ENCODE measurements at places on chromosomes 1 and 21.

- no peak for DNase-seq
Observed at GRCh38 chr1:2791027-2791760, 10.3 kb downstream of the TTC34 start.

DNA sequence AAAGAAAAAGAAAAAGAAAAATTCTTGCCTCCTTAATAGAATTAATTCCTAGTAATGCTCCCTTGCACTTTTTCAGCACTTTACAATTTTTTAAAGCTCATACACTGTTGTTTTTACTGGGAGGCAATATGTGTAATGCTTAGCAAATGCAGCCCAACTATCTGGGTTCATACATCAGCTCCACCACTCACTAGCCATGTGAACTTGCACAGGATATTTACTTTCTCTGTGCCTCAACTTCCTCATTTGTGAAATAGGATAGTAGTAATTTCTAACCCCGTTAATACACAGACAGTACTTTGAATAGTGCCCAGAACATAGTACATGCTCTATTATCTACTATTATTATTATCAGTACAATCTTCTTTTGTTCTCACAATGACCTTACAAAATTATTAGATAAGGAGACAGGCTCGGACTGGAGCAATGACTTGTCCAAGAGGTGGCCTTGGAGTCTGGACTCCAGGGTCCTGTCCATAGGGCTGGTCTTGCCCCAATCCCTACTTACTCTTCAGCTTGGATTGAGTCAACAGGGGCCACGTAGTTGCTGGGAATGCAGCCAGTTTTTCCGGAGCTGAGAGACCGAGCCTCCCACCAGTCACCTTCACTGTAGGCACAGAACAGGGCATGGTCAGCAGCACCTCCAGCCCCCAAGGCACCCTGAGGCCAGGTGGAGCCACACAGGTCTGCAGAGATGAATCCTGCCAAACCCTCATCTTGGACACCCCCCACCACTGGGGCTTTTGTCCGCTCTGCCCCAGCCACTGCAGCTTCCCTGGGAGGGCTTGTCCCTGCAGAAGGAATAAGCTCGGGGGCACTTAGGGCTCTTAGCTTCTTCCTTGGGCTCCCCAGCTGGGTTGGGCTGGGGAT lies 13.7 kb downstream of the FGR start:
- DNase-seq: no peak

DNA sequence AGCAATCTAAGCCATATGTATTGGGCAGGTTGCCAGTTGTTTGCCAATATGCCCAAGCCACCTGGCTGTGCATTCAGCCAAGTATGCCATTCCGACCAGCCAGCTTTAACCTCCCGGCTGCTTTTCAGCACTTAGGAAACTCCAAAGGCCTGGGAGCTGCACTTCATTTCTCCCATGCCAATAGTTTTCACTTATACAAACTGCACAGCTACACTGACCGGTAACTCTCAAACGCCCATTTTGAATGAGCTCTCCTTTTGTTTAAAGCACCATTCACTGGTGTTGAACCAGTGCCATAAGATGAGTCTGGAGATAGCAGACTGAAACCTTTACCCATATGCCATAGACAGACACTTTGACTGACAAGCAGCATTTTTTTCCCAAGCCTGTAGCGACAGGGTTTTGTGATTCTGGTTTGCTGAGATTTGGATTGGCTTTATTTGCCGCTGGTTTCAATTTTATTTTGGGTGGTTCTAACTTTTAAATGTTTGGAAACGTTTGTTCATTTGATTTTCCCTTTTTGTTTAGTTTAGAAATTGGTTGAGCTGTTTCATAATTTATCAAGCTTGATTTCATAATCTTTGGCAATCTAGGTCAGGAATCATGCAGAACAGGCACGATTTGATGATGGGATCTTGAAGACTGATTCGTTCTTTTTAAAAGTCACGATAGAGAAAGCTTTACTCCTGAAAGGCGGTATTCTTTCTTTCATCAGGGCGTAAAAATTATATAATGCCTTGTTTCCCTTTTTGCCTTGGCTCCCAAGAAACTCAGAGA lies 144.6 kb downstream of the NFIA start:
- no peak for DNase-seq

DNA sequence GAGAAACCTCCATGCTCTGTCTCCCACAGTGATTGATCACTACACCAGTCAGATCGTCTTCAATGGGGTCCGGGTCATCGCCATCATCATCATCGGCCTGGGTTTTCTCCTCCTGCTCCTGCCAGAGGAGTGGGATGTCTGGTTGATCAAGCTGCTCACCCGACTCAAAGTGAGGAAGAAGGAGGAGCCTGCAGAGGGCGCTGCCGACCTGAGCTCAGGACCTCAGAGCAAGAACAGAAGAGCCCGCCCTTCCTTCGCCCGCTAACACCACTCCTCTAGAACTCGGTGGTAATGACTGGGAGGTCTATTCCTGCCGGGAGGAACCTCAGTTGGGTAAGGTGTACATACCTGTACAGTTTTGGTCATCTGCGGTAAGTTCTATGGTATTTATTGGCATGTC lies 50.3 kb upstream of the COA6 start:
- DNase-seq: peak; percentile 77

DNA sequence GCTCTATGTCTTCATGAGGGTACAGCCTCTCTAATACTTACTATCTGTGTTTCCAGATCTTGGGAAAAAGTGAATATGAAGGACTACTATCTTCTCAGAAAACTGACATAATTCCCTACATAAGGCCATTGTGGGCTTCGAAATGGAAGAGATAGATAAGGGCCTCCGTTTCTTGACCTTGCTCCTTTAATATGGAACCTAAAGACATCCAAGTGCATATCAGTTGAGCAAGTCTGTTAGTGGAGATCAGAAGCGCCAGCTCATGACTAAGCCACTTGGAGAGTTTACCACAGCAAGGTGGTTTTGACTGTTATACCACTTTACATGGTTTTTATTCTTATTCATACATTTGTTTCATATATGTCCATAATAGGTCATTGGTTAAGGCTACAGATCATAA lies 35.3 kb upstream of the FCER1A start:
- DNase-seq: no peak

DNA sequence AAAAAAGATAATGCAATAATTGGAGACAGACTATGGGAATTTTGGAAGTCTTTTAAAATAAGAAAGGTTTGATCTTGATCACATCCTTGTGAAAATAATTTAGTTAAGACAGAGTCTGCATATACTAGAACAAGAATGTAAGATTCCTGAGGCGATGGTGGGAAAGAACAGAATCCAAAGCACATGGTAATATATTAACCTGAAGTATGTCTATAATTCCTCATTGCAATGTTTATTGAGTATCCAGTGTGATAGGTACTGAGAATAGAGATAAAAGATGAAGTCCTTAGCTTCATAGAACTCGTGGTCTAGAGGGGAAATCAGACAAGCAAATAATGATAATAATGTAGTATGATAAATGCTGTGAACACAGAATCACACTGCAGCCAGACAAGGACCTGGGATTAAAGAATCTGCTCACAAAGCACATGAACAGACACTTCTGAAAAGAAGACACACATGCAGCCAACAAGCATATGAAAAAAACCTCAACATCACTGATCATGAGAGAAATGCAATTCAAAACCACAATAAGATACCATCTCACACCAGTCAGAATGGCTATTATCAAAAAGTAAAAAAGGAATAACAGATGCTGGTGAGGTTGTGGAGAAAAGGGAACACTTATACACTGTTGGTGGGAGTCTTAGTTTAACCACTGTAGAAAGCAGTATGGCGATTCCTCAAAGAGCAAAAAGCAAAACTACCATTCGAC lies 6.9 kb upstream of the ANGPTL3 start:
- DNase-seq: no peak

DNA sequence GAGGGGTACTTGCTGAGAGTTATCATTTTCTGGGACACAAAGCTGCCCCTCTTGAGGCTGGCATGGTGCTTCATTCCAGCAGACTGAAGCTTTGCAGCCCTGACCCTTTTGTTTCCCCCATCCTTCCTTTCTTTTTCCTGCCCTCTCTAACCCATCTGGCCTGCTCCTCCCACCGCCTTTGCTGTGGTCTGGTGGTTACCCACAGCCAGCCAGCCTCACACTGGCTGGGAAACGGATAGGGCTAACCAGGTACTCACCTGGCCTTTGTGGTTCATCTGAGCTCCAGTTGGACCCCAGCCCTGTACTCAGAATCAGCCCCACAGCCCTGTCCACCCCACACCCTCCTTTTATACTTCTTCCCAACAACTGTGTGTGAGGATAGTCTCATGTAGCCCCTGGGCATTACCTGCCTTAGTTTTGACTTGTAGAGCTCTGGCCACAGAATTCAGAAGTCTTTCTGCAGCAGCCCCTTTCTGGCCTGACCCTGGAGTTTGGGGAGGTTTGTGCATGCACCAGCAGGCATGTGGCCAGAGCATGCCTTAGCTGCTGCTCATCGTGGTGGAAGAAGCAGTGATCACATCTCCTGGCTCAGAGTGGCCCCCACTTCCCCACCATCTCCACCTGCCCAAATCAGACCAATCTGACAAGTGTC lies 138.0 kb downstream of the TRABD2B start:
- DNase-seq: no peak

DNA sequence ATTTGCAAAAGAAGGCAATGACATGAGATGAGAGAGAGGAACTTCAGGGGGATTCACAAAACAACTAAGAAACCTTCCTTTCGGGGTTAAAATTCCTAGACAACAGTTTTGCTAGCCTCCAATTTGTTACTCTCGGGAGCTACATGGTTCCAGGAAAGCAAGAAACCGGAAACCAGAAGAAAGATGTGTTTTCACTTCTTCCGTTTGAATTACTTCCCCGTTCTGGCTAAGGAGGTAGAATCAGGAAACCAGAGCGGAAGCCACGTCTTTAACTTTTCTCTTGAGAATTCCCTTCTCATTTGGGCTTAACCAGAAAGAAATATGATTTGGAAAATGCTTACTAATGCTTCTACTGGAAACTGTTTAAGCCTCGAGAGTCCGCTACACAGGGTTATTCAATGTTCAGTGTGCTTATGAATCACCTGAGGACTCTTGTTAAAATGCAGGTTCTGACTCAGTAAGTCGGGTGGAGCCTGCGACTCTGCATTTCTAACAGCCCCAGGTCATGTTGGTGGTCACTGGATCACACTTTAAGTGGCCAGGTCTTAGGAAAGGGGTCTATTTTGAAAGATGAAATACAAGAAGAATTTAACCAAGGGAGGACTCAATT lies 43.5 kb upstream of the MCOLN3 start:
- peak; percentile 3 for DNase-seq

- DNase-seq: no peak
Observed at GRCh38 chr1:38454236-38454635, 405.3 kb downstream of the RRAGC start.

GRCh38 chr21:46099476-46099875 lies 1.6 kb downstream of the COL6A2 start:
- DNase-seq: no peak

All from CD4-positive, alpha-beta T cell treated with Interleukin-17A for 4 hours (primary cell).